ENCODE measurements at places on chromosomes 1 and 21.
A peak's percentile ranks its signal among the peaks of the same experiment; 100 is the strongest.

DNA sequence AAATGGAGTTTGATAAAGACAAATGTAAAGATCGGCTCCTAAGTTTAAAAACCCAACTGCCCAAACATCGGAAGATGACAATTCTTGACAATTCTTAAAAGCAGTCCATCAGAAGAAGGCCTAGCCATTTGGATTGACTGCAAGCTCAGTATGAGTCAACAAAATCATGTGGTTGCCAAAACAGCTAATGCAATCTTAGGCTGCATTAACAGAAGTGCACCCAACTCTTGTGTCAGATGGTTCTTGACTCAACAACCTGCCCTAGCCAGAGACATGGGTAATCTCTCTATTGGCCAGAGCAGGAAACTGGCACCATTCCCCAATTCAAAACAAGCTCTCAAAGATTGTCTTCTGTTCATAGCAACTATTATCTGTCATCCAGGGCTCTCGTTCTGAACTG lies 9.9 kb upstream of the NCF2 start:
- DNase-seq, result no peak

- DNase-seq, result peak; percentile 32
These were observed 15.7 kb upstream of the LUZP1 start for GRCh38 chr1:23184212-23184934.

- no peak for DNase-seq
These were observed 177.1 kb downstream of the HHAT start for GRCh38 chr1:210505601-210506496.

DNA sequence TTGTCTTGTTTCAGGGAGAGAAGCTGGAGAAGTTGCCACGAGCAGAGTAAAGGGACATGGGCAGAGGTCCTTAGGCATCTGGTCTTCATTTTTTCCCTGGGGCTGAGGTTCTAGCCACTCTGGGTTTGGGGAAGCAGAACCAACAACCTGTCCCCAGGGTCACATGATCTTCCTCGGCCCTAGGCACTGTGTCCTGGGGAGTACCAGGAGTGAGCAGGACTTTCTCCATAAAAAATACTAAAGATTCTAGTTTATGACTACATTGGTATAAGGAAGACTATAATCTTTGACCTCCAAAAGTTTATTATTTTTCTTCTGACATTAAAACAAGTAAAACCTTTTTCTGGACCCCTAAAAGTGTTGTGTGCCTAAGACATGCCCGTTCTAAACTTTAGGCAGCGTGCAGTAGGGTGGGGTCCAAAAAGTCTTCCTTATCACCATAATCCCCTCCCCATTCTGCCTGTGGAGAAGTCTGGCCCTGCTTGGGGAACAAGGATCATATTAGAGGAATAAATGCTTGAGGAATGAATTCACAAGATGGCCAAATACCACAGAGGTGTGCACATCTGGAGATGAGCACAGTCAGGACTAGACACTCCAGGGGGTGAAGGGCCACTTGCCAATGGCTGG lies 19.3 kb upstream of the IGSF3 start:
- DNase-seq, result no peak

DNA sequence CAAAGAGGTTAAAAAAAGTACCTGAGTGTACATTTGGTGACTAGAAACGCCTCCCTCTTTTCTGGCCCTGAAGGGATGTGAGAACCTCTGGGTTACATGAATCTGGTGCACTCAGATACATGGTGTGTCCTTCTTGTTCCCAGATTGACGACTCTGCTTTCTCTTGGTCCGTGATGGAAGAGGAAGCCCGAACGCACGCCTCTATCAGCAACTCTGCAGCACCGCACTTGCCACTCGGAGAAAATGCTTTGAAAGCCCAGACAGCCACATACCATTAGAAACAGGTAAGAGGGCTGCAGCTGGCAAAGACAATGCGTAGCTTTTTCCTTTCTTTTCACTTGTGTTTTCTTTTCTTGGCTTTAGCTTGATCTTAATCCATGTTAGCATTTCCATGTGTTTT lies 21.1 kb upstream of the ZBTB21 start:
- no peak for DNase-seq

GRCh38 chr1:94616506-94616905 lies 74.9 kb upstream of the F3 start:
- DNase-seq, result no peak

DNA sequence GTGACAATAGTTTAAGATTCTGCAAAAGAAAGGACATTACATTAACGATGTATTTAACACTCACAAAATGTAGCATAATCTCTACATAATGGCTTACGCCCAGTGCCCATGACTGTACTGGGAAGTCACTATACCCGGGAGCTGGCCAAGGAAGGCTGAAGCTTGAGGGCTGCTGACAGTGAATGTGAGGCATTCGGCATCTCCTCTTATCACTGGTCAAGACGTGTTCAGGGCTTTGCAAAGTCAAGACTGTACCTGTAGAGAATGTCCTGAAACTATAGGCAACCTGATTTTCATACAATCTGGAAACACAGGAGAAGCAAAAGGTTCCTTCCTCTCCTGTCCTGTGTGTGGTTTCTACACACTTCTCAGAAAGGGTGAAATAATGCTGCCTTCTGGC lies 12.7 kb upstream of the IFNGR2 start:
- no peak for DNase-seq

DNA sequence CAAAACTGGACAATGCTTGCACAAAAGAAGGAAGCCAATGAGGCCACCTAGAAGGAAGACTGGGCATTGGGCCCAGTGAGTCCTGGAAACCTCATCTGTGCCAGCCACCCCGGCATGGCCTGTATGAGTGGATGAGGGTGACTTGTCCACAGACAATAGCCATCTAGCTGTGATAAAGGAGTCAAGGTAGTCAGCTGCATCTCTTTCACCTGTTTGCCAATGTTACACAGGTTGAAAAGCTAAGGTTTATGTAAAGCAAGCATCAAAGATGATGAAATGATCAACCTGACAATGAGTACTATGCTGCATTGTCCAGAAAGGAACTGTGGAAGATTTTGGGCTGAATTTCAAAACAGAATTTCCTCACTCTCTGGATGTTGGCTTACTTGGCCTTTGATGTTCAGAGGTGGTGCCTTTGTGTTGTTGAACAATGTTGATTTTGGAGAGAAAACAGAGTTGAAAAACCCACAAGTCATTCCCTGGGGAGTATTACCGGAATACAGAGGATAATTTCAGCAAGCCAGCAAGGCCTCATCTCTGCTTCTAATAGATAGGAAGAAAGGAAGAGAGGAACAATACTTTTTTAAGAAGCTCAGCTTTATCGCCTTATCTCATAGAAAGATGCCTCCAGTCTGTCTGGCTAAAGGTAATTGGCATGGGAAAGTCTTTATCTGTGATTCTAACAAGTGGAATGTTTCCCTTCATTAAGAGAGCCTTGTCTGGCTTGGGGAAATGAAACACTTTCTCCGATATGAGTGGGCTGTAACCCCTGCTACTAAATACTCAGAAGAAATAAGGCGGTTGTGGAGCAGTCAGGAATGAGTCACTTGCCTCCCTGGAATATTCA lies 11.4 kb upstream of the SELE start:
- DNase-seq, result no peak

DNA sequence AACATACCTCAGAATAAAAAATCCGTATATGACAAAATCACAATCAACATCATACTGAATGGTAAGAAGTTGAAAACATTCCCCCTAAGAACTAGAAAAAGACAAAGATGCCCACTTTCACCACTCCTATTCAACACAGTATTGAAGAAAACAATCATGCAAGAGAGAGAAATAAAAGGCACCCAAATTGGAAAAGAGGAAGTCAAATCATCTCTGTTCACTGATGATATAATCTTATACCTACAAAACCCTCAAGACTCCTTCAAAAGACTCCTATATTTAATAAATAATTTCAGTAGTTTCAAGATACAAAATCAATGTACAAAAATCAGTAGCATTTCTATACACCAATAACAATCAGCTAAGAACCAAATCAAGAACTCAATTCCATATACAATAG lies 14.7 kb downstream of the PGLYRP4 start:
- DNase-seq, result no peak

DNA sequence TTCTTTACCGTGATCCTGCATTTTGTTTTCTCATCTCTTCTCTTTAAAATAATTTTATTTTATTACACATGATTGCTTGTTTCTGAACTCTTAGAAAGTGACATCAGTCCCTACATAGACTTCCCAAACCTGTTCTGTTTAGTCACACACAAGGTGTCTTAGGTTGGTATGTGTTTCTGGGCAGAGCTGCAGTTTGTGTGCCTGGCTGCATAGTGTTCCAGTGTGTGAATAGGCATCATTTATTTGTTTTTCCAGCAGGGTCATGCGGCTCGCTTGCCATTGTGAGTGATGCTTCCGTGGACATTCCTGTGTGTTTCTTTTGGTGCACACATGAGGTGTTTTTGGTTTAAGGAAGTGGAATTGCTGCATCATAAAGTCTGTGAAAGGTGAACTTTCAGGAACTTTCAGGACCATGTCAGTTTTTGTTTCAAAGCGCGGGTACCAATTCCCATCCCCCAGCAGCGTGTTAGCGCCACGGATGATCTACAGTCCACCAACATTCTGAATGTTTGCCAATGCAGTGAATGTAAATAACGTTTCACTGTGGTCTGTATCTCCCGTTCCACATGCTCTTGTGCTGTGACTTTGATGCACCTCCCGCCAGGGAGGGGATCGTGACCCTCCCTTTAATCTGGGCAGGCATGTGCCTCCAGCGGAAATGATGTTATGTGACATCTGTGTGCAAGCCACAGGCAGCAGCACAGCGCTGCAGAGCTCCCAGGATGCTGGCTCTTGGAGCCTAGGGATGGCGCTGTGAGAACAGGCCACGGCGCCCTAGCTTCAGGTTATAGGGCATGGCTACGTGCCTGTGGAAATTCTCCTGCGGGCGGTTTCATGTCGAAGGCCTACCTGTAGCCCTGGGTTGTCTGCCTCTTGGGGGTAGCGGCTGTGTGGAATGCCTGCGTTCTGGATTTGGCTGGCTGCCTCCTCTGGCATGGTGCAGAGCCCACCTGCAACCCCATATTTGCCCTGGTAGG lies 144.6 kb upstream of the COL6A1 start:
- DNase-seq, result no peak

DNA sequence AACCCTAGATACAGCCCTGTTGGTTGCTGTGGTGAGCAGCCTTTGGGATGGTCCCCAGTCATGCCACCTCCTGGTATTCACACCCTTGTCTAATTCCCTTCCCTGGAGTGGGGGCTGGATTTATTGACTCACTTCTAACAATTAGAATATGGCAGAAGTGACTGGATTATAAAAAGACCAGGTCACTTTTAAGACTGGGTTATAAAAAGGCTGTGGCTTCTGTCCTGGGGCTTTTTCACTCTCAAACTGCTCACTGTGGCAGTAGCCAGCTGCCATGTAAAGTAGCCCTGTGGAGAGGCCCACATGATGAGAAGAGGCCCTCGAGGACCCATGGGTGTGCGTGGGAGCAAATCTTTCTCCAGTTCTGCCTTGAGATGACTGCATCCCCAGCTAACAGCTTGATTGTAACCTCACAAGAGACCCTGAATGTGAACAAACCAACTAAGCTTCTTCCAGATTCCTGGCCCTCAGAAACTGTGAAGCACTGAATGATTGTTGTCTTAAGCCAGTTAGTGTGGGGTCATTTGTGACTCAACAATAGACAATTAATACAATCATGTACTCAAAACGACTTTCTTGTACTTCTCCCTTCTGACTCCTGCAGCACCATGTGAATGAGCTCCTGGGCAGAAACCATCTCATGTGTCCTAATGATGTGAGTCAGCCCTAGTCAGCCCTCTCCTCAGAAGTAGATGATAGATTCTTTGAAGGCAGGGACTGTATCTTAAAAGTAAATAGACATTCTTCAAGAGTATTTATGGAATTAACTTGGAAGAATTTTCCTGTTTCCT lies 234.9 kb downstream of the TNR start:
- no peak for DNase-seq

DNA sequence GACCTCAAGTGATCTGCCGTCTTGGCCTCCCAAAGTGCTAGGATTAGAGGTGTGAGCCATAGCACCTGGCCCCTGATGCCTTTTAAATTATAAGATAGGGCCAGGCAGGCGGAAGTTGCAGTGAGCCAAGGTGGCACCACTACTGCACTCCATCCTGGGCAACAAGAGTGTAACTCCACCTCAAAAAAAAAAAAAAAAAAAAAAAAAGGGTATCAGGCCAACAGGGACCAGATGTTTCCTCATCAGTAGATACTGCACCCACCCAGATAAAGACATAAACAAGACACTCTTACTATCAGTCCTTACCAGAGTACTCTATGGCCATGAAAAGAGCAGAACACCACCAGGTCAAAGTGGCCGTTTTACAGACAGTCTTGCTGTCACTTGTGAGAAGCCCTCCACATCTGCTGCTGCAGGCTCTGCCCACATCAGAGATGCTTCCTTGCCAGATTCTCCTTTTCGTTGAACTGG lies 3.3 kb downstream of the C21orf58 start:
- DNase-seq, result no peak

GRCh38 chr1:81317191-81317590 lies 483.5 kb upstream of the ADGRL2 start:
- no peak for DNase-seq
